Daoy (cell line): ENCODE measurements at places on chromosomes 11 and 22.

DNA sequence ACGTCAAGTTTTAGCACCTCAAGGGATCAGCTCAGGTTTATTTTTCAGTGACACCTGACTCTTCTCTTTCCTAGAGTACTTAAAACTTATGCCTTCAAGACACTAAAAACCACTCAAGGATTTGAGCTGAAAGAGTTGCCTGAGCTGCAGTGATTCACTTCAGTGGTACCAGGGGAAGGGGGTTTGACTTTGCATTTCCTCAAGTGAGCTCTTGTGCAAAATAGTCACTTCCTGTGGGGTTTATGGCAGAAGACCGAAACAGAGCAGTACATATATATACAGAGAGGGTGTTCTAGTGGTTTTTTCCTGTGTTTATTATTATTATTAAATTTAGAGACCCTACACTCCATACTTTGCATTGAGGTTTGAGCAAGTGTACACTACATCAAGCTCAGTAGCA is 60.7 kb downstream of the DBX1 start:
- no peak for DNase-seq

DNA sequence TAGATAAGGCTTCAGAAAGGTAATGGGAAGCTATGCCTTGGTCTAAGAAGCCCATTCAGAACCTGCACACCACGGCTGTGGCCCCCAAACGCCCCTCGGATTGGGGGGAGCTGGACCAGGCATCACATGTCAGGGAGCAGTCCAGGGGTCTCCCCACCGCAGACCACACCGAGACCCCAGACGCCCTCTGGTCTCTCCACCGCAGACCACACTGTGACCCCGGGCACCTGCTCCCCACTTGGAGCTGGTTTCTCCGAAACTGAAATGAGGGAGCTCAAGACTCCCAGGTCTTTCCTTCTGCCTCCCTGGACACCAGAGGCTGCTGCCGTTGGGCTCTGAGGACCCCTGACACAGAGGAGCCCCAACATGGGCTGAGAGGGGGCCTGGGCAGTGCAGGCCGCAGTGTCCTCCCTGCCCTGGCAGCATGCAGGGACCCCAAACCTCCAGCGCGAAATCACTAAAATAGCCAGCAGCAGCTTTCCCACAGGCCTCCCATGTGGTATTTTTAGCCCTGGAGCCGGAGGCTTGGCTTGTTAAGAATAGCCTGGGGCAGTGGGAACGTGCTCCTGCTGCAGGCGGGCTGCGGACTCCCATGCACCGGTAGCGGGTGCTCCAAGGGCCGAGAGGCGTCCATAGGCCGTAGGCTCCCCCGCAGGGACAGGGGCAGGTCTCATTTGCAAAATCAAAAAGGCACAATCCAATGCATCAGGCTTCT is 7.7 kb downstream of the LINC01488 start:
- no peak for DNase-seq

GRCh38 chr11:18798799-18799469 is 7.3 kb upstream of the PTPN5 start:
- DNase-seq = no peak

DNA sequence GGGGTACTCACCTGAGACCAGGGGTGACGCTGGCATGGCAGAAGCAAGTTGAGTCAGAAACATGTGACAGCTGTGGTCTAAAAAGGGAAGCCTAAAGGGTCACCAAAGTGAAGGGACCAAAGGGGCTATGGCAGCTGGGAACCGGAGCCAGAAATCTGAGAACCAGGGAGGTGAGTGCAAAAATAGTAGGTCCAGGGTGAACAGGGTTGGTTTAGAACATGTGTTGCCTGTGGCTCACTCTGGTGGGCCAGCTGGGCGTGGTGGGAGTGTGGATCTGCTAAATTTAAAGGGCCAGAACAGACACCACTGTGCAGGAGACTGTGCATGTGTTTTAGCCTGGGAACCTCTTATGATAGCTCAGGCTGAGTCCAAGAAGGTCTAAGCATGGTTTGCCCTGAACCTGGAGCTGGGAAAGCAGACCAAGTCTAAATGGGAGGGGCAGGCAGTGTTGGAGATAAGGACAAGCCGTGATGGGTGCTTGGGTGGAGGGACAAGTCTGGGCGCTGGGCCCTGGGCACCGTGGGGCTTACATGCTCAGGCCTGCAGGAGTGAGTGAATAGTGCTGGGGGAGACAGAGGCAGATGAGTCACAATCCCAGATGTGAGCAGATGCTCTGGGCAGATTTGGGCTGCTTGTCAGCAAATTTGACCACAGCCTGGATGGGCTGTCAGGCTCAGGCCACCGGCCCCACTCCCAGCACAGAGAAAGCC is 41.4 kb upstream of the ZBED5 start:
- DNase-seq = no peak
